ENCODE measurements at places on chromosomes 4 and X.
A peak's percentile ranks its signal among the peaks of the same experiment; 100 is the strongest.

DNA sequence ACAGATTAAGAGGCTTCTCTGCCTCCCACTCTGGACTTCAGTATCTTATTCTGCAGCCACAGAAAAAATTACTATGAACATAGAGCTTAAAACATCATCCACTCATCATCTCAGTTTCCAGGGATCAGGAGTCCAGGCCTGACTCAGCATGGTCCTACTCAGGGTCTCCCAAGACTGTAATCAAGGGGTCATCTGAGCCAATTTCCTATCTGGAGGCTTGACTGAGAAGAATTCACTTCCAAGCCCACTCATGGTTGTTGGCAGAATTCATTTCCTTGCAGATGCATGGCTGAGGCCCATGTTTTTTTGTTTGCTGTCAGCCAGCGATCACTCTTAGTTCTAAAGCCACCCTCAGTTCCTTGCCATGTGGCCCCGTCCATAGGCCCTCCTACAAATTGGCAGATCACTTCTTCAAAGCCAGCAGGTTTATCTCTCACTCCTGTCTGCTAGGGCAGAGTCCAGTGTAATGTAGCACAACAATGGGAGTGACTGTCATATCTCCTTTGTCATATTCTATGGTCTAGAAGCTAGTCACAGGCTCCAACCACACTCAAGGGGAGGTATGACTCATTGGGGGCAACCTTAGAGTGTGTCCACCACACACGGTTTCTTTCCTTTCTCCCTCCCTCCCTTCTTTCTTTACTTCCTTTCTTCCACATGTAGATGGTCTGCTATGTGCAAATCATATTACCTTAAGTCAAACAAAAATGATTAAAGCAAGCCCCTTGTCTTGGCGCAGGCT, 251.6 kb downstream of the QDPR start:
- peak; percentile 18 for DNase-seq

- peak; percentile 25 for DNase-seq
These were observed 139.6 kb downstream of the SOWAHB start for GRCh38 chr4:76758290-76758882.

- no peak for DNase-seq
These were observed 86.6 kb upstream of the ZDHHC15 start for GRCh38 chrX:75609406-75609805.

DNA sequence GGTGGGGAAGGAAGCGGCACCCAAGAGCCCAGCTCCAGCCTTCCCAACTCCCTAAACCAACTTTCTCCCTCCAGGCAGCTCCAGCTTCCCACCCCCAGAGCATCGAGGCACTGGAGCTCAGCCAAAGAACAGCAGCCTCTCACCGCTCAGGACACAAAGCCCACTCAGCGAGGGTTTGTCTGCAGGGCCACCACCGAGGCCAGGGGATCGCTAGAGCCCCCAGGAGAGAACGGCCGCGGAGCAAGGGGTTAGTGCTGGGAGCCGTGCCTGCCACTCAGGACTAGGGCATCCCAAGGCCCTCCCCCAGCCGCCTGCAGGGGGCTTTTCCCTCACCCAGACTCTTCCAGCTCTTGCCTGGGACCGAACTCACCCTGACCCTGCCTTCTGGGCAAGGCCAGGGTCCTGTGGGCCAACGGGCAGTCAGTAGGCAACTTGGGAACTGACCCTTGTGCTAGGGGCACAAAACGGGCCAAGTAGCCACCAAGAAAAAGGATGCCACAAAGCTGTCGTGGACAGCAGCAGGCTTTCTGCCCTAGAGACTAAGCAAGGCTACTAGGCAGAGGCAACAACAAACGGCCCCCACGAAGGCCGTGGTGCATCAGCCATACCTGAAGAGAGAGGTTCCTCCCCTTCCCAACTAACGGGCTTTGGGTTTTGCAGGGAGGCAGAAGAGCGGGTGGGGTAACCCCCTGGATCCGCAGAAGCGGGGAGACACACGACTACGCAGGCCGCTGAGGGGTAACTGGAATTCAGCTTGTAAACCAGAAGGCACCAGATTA, 2.3 kb downstream of the HCFC1 start:
- DNase-seq = peak; percentile 57

DNA sequence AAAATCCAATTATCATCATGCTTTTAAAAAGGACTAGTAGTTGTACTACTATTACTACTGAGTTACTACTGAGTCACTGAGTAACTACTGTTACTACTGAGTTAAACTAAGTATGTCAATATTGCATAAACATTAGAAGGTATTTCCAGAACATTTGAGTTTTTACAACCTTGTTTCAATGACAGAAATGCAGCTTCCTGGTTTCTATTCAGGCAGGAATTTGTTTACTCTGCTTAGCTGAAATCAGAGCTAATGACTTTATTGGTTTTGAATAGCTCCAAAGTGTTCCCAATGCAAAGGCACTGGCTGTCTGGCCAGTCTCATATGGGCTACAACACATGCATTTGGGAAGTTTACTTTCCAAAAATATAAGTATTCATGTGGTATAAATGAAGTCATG, 12.0 kb downstream of the RPS6KA6 start:
- no peak for DNase-seq

- DNase-seq = no peak
These were observed 144.3 kb downstream of the BEND2 start for GRCh38 chrX:18076434-18076833.
